ENCODE measurements at places on chromosomes 5 and 9.

GRCh38 chr5:150137997-150138396, 17.6 kb downstream of the PDGFRB start:
- DNase-seq = no peak

DNA sequence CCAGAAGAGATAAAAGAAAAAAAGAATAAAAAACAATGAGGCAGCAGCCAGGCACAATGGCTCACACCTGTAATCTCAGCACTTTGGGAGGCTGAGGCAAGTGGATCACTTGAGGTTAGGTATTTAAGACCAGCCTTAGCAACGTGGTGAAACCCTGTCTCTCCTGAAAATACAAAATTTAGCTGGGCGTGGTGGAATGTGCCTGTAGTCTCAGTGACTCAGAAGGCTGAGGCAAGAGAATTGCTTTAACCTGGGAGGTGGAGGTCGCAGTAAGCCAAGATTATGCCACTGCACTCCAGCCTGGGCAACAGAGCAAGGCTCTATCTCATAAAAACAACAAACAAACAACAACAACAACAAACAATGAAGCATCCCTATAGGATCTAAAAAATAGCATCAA, 121.5 kb downstream of the HMHB1 start:
- no peak for DNase-seq

DNA sequence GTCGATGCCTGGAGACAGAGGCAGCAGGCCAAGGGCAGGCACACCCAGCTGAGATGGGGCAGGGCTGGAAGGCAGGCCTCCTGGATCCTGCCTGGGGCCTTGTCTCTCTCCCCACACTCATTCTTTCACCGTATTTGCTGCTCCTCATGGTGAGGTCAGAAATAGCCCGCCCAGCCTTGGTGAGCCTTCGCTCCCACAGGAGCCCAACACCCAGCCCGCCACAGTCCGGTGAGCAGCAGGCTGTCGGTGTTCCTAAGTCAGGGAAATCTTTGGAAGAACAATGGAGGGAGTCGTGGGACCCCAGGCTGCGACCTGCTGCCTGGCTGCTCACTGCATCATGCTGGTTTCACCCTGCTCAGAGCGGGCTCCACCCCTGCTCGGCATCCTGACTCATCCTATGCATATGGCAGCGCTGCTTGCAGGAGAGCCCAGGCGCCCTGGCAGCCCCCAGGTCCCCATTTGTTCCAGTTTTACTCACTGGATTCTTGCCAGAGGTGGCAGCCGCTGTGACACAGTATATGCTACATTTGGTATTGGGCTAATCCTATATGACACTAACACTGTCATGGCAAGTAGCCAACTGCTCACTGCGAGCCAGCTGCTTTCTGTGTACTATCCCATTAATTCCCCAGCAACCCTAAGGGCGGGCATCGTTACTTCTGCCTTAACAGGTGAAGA, 53.2 kb upstream of the NCS1 start:
- no peak for DNase-seq

GRCh38 chr9:105401651-105402050, 46.2 kb upstream of the FSD1L start:
- no peak for DNase-seq

DNA sequence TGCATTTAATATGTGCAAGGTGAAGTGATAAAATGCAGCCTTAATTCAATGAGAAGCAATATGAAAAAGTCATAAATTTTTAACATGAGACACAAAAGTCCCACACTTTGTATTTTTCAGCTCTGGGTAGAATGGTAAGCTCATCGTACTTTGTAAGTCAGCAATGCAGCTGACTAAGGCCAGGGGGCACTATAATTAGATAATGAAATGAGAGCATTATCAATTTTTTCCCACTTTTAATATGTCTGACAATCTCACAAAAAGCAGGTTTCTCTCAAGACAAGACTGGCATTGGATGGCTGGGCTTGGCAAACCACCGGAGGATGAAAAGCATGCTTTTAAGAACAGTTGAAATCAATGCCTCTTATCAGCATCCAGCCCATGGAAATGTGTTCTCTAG, 162.8 kb downstream of the FAM174A start:
- DNase-seq = no peak

- no peak for DNase-seq
These were observed 116.0 kb upstream of the PAM start for GRCh38 chr5:102638912-102639652.

DNA sequence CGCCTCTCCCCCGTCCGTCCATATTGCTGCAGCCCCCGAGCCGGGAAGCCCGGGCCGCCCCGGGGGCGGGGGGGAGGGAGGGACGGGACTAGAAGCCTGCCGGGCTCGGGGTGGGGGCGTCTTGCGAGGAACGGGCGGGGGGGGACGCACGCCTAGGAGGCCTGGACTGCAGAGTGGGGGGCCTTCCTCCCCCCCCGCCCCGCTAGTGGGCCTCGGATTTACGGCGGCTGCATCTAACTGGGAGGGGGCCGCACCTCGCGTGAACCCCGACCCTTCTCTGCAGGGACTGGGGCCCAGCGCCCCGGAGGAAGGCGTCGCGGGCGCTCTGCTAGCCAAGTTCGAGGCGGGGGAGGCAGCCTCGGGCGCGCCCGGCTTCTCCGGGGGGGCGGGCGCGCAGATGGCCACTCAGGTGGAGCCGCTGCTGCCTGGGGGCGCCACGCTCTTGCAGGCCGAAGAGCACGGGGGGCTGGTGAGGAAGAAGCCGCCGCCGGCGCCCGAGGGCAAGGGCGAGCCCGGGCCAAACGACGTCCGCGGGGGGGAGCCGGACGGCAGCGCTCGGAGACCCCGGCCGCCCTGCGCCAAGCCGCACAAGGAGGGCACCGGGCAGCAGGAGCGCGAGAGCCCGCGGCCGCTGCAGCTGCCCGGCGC, at the start of gene LARP1:
Gene LARP1, plus strand, starts transcription at position 17 of the 648 bp plus-strand sequence. Its CDS starts 381 bp downstream, at position 398.
- no peak for DNase-seq

All from cortex of kidney (tissue), 1 donor.